Right cardiac atrium (tissue), 5 donors: ENCODE measurements at places on chromosomes 3 and 15. TPM values are rescaled to one million over a fixed set of nuclear protein-coding genes. Genes with fewer than 3 reads are reported as not detected.

- no peak for DNase-seq
Measured at GRCh38 chr15:77352887-77353286, 67.0 kb downstream of the PEAK1 start.

GRCh38 chr15:95497634-95498033, 832.9 kb upstream of the NR2F2 start:
- no peak for DNase-seq

- no peak for DNase-seq
Measured at GRCh38 chr15:62737551-62737950, 305.0 kb upstream of the TPM1 start.

GRCh38 chr3:116815831-116816588, 106.4 kb downstream of the TUSC7 start:
- DNase-seq = no peak

Gene PLSCR2
- total RNA-seq = not detected

DNA sequence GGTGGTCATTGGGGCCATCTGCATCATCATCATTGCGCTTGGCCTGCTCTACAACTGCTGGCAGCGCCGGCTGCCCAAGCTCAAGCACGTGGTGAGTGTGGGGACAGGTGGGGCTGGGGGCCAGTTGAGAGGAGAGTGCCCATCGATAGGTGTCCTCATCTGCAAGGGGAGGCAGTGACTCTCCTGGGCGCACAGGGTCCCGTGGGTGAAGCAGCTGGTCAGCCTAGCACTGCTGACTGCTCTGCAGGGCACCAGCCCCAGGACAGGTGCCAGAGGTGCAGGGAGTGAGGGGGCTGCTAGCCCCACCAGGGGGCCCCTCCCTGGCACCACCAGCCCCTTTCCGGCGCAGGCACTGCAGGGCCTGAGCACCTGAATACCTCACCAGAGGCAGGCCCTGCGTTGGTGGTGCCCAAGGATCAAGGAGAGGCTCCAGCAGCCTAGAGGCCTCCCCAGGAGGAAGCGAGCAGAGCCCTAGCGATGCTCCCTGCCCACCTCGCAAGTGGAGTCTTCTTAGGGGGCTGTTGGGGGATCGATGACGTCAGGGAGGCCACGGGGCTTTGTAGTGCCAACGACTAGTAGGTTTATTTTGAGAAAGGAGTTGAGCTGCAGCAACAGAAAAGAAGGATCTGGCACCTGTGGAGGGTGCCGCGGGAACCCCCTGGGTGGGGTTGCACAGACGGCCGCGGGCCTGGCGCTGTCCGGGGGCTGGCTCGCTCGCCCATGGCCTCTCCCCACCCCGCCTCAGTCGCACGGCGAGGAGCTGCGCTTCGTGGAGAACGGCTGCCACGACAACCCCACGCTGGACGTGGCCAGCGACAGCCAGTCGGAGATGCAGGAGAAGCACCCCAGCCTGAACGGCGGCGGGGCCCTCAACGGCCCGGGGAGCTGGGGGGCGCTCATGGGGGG, 976 bp upstream of the ABTB1 start:
- DNase-seq = no peak

DNA sequence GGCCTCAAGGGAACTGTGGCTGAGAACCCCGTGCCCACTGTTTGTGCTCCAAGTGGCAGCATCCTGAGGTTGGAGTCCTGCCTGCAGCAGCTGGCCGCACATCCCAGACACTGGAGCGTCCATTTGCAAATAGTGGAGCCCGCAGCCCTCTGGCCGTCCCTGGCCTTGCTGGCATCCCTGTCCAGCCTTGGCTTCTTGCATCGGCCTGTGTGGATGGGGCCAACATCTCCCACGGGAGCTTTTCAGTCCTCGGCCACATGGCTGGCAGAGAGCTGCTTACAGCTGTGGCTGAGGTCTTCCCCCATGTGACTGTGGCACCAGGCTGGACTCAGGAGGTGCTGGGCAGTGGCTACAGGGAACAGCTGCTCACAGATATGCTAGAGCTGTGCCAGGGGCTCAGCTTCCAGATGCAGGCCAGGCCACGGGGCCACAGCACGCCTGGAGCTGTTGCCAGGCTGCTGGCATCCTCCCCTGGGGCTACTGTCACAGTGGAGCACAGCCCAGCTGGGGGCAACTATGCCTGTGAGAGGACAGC, 71.2 kb downstream of the FAM43A start:
- peak; percentile 74 for DNase-seq

DNA sequence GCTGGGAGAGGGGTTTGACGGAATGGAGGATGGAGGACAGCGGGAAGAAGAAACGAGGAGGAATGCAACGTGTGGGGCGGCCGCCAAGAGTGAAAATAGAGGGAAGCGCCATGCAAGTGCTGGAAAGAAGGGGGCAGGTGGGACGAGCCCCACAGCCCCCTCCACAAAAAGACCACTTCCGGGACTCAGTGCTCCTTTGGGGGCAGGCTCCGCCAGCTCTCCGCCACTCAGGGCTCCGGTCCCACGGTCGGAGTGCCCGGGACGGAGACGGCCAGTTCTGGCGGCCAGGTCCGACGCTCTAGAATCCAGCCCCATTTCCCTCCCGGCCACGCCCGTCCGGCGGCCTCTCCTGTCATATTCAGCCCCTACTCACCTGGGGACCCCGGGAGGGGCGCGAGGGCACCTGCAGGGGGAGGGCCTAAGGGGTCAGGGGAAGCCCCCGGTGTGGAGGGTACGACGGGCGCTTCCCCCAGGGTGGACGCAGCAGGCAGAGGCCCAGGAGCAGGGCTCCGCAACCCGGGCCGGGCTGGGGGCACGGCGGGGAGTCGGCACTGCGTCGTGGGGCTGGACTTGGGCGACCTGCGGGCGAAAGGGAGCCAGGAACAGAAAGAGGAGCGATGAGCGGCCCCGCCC, 25.5 kb upstream of the CSPG4 start:
- no peak for DNase-seq

- DNase-seq = no peak
Measured at GRCh38 chr3:63588895-63589294, 63.6 kb upstream of the SNTN start.

- DNase-seq = no peak
Measured at GRCh38 chr3:100159331-100160153, 45.2 kb upstream of the FILIP1L start.
